ENCODE measurements at places on chromosomes 6 and 20.

- peaks cover 3% of the 10 kb centered on the region for H3K27me3 ChIP-seq
- H3K27ac ChIP-seq = no peak overlapping the region
- no peak overlapping the region for H3K4me3 ChIP-seq
- H3K36me3 ChIP-seq = no peaks in the 10 kb centered on the region
- DNase-seq = no peak
- H3K4me1 ChIP-seq = no peaks in the 10 kb centered on the region
Measured at GRCh38 chr6:4967301-4968030, 36.4 kb downstream of the RPP40 start.

GRCh38 chr6:5435449-5435848 is 174.1 kb downstream of the FARS2 start:
- no peaks in the 10 kb centered on the region for H3K27me3 ChIP-seq
- H3K4me1 ChIP-seq = peaks cover 10% of the 10 kb centered on the region
- no peak for DNase-seq
- peaks cover 48% of the 10 kb centered on the region for H3K36me3 ChIP-seq
- H3K4me3 ChIP-seq = no peak overlapping the region
- no peak overlapping the region for H3K27ac ChIP-seq

DNA sequence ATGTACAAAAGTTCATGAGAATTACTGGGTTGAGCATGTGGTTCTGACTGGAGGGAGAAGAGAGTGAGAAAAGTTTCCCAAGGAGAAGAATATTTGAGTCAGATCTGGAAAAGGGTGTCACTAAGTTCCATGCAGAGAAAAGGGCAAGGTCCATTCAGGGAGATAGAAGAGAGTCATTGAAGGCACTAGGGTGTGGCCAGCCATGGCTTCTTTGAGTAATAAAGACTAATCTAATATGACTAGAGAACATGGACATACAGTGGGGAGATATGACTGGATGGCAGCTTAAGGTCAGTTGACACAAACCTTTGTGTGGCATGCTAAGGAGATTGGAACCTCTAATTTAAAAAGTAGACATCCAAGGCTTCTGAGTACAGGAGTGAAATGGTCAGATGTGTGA is 10.7 kb upstream of the SLC17A4 start:
- H3K4me3 ChIP-seq = no peak overlapping the region
- peaks cover 7% of the 10 kb centered on the region for H3K27me3 ChIP-seq
- H3K4me1 ChIP-seq = no peaks in the 10 kb centered on the region
- no peak for DNase-seq
- no peaks in the 10 kb centered on the region for H3K36me3 ChIP-seq
- H3K27ac ChIP-seq = no peak overlapping the region

- H3K36me3 ChIP-seq = no peaks in the 10 kb centered on the region
- no peaks in the 10 kb centered on the region for H3K27me3 ChIP-seq
- DNase-seq = no peak
- no peaks in the 10 kb centered on the region for H3K4me1 ChIP-seq
- H3K4me3 ChIP-seq = no peak overlapping the region
- H3K27ac ChIP-seq = no peak overlapping the region
Measured at GRCh38 chr6:116352515-116353471, 18.0 kb upstream of the DSE start.

DNA sequence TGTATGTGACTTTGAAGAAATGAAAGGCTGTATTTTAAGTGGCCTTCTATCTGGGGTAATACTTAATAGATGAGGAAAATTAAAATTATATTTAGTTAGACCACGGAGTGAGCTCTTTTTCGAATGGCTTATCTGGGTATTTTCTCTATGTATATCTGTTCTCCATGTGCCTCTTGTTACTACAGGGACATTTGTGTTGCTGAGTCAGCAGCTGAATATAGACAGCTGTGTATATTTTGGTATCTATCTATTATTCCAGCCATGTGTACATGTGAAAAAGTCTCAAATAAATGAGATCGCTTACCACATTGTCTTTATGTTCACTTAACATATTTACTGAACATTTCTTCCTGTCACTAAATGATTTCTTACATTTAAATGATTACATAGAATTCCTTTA is 57.2 kb downstream of the TMEM200A start:
- no peak for DNase-seq
- no peak overlapping the region for H3K4me3 ChIP-seq

GRCh38 chr6:150962436-150962835 is 96.9 kb downstream of the MTHFD1L start:
- no peak overlapping the region for H3K27ac ChIP-seq
- no peak for DNase-seq
- H3K27me3 ChIP-seq = no peaks in the 10 kb centered on the region
- no peaks in the 10 kb centered on the region for H3K4me1 ChIP-seq
- H3K4me3 ChIP-seq = no peak overlapping the region
